Epithelial cell of esophagus (primary cell): ENCODE measurements at places on chromosomes 7 and 10.

- no peak for DNase-seq
Observed at GRCh38 chr10:10055656-10056442, 961.8 kb upstream of the CELF2 start.

GRCh38 chr10:7485799-7486198, 75.0 kb upstream of the SFMBT2 start:
- DNase-seq: no peak

DNA sequence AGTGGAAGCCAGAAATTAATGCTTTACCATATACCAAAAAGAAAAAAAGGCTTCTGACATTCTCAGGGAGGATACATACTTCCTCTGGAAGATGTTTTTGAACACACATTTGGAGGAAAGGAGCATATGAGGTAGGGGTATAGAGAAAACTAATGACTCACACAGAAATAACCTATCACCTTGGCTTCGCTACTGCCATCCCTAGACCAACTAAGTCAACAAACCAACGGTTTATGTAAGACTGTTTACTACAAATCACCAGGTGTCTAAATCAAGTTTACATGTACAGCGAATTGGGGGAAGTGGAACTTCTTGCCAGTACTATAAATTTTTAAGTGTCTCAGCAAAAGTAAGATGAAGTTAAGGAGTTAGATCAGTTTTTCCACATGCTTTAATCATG, 96.9 kb downstream of the NT5C2 start:
- no peak for DNase-seq

DNA sequence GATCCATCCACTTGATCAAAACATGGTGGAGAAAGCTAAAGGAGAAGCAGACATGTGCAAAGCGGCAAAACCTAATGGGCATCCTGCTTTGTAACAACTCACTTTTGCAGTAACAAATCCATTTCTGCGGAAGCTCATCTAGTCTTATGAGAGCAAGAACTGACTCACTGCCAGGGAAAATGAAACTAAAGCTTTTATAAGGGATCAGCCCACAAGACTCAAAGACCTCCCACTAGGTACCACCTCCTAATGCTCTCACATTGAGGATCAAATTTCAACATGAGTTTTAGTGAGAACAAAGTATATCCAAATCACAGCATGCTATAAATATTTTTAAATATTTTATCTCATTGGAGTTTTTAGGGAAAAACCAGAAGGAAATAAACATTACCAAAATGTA, 120.1 kb upstream of the GNAI1 start:
- peak; percentile 34 for DNase-seq

DNA sequence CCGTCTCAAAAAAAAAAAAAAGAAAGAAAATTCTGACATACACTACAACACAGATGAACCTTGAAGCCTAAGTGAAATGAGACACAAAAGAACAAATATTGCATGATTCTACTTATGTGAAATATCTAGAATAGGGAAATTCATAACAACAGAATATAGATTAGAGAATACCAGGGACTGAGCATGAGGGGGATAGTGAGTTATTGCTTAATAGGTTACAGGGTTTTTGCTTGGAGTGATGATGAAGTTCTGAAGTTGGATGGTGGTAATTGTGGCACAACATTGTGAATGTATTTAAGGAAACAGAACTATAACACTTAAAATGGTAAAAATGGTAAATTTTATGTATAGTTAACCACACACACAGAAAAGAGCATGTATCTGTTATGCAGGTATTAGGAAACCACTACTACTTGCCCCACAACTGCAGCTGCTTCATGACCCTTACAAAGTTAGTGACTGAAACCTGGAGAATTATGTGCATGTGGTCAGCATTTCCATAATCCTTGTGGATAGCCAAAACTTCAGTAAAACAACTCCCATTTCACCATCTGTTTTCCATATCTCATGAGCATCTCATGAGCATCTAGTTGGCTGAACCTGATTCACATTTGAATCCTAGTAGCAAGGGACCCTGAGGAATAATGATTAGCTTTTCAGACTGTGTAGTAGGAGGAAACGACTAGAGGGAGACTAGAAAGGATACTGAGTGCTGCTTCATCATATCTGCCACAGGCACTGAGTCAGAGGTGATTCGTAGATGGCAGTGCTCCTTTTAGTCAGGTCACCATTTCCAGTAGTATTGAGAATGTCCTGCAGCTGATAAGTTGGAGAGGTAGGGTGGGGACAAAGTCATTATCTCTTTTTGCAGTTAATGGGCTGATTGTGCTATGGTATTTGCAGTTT, 26.3 kb downstream of the SAMD8 start:
- DNase-seq: peak; percentile 63

GRCh38 chr10:35451151-35452016, 115.1 kb downstream of the CCNY start:
- no peak for DNase-seq

GRCh38 chr7:100764841-100765240, 31.4 kb downstream of the ZAN start:
- DNase-seq: peak; percentile 40

GRCh38 chr7:43119371-43120075, 7.1 kb downstream of the HECW1 start:
- DNase-seq: peak; percentile 54

DNA sequence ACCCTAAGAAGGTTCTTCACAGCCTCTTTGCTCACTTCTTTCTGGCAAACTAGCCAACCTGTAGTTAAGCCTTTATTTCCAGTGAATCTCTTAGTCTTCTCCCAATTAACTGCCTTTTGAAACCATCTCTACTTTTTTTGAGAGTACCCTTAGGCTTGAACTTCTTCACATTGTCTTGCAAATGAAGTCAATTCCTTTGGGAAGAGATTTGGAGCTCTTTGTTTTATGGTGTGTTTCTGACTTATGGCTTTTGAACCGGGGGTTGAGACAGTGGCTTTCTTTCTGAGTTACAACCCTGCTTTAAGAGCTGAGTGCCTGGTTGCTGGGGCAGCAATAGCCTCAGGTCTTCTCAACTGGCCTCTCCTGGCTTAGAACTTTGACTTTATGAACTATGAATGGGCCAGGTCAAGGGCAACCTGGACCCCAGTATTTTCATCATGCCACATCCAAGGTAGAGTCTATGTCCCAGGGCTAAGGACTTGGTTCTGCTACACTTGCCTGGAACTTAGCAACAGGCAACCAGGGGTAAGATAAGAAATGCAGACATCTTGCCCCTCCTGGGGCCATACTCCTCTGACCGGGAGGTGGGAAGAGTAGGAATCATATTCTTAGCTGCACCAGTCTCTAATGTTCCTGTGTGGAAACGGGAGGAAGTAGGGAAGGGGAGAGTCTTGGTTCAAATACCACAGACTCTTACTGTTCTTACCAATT, 53.0 kb downstream of the SP4 start:
- DNase-seq: no peak

DNA sequence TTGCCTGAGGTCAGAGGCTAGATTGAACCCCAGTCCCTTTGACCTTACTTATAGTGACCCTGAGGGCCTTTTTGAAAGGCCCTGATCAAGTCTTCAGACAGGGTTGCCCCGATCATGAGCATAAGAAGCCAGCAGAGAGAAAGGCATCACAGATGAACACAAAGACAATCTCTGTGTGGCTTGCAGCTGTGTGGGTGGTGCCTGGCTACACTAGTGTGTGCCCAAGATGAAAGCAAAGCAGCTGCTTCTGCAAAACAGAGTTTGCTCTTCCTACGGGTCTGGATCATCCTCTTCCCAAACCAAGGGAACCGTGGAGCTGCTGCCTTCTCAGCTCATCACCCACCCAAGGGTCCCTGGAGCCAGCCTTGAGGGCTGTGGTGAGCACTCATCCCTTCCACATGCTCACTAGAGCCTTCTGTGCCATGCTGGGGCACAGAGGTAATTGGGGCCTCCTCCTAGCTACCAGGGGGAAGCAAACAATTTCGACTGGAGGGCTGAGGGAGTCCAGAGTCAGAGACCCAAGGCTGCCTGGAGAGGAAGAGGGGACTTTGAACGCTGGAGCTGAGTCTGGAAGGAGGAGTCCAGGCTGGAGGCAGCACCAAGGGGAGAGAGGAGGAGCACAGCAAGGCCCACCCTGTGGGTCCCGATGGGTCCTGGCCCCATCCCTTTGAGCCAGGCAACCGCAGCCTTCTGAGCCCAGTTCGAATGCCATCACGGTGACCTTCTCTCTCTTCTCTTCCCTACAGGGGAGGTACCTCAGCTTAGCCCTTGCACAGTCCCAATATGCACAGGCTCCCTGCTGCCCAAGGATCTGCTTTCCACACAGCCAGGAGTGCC, 42.3 kb downstream of the ANTXRL start:
- no peak for DNase-seq

DNA sequence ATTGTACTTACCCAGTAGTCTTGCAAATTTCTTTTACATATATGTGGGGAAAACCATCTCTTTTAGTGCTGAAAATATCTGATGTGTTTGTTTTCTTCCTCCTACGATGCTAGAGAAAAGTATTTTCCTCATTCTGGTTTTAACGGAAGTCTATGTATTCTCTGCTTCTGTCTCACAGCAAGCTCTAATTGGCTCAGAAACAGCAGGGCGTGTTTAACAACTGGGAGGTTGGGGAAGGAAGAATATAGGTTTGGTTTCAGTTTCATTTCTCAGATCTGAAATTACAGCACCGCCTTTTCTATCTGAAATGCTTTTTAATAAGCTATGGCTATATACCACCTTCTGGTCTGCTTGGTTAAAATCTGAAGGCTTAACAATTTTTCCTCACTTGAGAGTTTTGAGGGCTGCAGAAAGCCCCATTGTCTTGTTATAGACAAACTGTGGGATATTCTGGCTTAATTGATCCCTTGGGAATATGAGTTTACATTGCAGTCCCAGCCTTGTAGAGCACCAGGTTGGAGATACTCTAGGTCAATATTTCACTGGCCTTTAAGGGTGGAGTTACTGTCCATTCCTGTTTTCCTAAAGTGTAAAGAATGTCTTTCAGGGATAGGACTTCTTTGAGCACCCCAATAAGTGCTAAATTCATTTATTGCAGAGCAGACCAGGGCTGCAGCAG, at the start of gene SAMD9:
Gene SAMD9, minus strand, starts transcription at position 128 of the 679 bp plus-strand sequence. CDS start 11,882 bp downstream, outside the sequence.
- DNase-seq: peak; percentile 85

GRCh38 chr7:47968847-47969774, 10.3 kb downstream of the HUS1 start:
- DNase-seq: peak; percentile 62

DNA sequence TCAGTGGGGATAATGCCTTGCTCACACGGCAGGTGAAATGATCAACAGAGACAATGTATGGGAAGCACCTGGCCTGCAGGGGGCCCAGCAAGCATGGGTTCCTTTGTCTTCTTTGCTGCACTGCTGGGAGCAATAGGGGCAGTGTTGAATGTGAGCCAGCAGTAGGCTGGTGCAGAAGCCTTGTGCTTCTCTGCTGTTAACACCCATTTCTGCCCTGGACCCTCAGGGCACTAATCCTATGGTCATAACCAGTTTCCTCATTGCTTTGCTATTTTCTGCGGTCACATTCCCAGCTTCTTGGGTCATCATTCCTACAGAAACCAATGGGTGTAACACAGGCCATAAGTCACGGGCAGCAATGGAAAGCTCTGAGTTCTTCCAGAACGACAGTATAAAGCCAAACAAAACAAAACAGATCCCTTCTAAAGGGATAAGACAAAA, 10.9 kb upstream of the LGI1 start:
- peak; percentile 95 for DNase-seq

DNA sequence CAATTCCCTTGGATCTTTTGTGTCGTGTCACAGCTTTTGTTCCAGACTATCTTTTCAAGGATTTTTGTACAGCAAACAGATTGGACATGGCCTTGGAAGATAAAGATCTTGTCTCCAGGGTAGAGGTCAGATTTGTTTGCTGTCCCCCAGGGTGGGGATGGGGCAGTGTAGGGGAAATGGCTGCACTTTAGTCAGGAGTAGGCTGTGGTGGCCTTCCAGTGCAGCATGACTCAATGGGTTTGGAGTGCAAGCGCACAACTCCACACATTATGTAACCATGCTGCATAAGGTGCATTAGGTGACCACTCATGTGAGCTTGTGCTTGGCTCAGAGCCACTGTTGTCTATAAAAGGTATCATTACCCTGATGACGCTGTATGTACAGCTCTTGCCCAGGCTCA, 23.9 kb upstream of the ADAMTS14 start:
- no peak for DNase-seq

GRCh38 chr10:57098146-57098545, 737.1 kb upstream of the ZWINT start:
- DNase-seq: no peak

DNA sequence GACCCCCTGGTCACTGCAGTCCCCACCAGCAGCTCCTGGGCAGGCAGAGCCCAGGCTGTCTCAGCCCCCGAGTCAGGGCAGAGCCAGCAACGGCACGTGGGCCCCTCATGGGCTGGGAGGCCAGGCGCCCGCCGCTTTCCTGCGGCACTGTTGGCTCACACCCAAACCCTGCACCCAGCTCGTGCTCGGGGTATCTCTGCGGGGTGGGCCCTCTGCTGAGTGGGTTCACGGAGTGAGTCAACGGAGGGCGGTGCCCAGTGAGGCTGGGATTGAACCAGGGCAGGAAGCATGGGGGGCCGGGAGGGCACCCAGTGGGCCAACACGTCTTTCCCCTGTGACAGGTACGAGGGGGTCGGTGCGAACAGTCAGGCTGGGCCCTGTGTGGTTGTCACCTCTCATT, 28.9 kb downstream of the ADAP1 start:
- DNase-seq: no peak

- no peak for DNase-seq
Observed at GRCh38 chr7:22441157-22441556, 58.8 kb downstream of the STEAP1B start.

DNA sequence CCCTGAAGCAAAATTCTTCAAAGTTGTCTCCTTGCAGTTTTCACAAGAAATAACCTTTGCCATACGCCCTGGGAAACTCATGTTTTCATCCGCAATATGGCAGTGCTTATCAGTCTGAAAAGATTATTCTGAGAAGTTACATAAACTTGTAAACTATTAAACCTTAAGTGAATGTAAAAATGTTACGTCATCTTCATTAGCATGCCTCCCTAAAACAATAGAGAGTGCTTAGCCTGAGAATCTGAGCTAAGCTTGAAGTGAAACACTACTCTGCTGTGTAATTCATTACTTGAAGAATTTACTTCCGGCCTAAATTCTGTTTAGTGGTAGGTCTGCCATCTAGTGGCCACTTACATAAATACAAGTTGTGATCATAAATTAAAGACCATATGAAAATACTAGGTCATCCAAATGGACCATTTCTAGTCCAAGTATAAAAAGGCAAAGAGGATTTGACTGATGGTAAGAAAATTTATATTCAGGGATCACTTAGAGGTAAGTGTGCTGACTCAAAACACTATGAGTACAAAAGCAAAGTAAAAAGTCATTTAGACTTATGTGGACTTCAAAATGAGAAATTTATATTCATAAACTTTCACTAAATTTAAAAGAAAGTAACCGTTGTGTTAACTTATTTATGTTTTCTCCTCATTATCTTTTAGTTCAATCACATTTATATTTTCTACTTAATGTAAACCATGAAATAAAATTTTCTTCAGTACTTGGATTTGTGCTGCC, 745.1 kb upstream of the LRRTM3 start:
- peak; percentile 65 for DNase-seq

DNA sequence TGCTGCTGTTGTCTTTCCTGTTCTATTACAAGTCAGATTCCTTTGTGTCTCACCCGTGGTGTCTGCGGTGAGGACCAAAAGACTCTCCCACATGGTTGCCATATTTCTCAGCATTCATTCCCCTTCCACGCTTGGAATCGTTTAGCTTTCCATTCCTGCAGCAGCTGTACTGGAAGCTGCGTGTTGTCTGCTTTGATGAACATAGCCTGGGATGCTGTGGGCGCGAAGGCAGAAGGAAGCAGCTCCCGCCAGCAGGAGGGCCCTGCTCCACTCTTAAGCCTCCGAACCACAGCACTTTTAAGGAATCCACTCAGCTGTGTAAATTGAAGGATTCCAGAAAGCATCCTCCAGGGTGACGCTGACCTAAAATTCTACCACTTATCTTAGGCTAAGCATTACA, 303.6 kb upstream of the PITRM1 start:
- DNase-seq: no peak
